ENCODE measurements at places on chromosomes 13 and 19. TPM values are rescaled to one million over a fixed set of nuclear protein-coding genes. Genes with fewer than 3 reads are reported as not detected.

GRCh38 chr19:51372021-51372648 lies 319 bp downstream of the NKG7 start:
- H3K27me3 ChIP-seq = no peaks in the 10 kb centered on the region
- H3K4me1 ChIP-seq = peaks cover 7% of the 10 kb centered on the region
- no peak overlapping the region for H3K4me3 ChIP-seq
- DNase-seq = no peak
- H3K36me3 ChIP-seq = no peaks in the 10 kb centered on the region

- no peak overlapping the region for H3K4me3 ChIP-seq
- H3K4me1 ChIP-seq = no peaks in the 10 kb centered on the region
- H3K27me3 ChIP-seq = no peaks in the 10 kb centered on the region
- DNase-seq = no peak
These were observed 151.1 kb upstream of the TSHZ3 start for GRCh38 chr19:31500197-31500830.

DNA sequence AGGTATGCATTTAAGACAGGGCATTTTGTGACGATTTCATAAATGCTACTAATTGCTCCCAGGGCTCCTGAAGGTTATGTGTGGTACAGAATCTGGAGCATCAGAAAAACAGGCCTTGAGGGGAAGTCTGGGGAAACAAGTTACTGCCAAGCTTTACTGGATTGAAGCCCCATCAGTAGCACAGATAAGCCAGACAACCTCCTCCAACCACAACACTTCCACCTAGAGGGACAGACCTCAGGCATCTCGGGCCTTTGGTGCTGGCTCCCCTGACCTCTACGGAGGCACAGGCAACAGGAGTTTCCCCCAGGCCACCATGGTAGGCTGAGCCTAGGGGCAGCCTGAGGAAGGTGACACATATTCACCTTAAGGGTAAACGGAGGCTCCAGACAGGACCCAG lies 54.1 kb downstream of the ABCC4 start:
- no peaks in the 10 kb centered on the region for H3K4me1 ChIP-seq
- H3K27me3 ChIP-seq = no peaks in the 10 kb centered on the region
- H3K4me3 ChIP-seq = no peak overlapping the region
- H3K36me3 ChIP-seq = peaks cover 9% of the 10 kb centered on the region

DNA sequence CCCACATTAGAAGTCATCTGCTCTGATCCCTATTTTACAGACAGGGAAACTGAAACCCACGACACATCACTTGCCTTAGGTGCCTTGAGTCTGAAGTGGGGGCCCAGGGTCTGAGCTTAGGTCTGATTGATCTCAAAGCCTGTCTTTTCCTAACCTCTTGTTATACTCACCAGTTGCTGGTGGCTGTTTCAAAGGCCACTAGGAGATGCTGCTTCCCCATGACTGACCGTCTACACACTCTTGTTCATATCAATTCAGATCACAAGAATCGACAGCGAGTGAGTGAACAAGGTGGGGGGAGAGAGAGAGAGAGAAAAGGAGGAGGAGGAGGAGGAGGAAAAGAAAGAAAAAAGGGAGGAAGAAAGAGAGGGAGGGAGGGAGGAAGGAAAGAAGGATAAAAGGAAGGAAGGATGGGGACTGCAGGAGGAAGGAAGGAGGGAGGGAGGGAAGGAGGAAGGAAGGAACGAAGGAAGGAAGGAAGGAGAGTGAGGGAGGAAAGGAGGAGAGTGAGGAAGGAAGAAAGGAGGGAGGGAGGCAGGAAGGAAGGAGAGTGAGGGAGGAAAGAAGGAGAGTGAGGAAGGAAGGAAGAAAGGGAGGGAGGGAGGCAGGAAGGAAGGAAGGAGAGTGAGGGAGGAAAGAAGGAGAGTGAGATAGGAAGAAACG lies 3.3 kb downstream of the OR10H1 start:
- no peaks in the 10 kb centered on the region for H3K4me1 ChIP-seq
- no peaks in the 10 kb centered on the region for H3K36me3 ChIP-seq
- no peak overlapping the region for H3K4me3 ChIP-seq
- H3K27me3 ChIP-seq = peaks cover 6% of the 10 kb centered on the region
- no peak for DNase-seq

DNA sequence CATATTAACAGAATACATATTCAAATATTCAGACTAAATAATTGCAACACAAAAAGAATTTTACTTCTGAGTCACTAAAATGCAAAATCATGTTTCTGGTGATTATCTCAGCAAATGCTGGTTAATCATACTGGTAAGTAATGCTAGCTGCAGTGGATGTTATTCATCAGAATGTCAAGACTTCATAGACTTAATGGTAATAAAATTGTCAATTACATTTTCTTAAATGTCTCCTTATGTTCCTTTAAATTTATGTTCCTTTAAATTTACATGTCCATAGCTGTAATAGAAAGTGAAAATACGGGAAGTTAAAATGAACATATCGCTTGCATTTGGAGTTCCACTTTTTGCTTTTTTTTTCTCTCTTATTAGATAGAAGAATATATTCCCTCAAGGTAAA lies 853.0 kb downstream of the SLITRK6 start:
- H3K4me1 ChIP-seq = no peaks in the 10 kb centered on the region
- H3K27me3 ChIP-seq = no peaks in the 10 kb centered on the region
- H3K4me3 ChIP-seq = no peak overlapping the region
- H3K27ac ChIP-seq = no peak overlapping the region
- no peaks in the 10 kb centered on the region for H3K36me3 ChIP-seq
- DNase-seq = no peak

DNA sequence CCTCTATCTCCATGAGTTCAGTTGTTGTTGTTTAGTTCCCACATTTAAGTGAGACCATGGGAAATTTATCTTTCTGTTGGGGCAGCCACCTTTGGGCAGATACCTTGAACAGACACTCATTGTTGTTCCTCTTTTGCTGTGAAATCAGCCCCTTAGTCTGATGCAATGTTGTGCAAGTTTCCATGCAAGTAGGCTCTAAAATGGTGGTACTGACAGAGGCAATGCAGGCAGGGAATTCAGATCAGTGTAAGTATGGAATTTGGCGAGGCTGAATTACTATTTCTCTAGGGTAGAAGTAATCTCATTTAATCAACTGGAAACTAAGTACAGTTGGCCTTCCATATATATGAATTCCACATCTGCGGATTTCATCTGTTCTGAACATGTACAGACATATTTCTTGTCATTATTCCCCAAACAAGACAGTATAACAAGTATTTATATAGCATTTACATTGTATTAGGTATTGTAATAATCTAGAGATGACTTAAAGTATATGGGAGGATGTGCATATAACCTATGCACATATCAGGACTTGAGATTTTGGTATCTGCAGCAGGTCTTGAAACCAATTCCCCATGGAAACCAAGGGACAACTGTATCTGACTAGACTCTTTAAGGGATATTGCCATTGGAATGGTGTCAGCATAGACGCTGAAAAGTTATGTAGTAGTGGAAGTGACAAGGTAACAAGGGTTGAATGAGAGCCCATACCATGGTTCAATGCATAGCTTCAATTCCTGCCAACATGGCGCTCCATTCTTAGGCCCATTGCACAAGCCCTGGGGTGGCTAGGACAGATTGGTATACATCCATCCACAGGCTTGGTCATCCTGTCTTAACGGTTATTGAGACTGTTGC lies 281.5 kb upstream of the HTR2A start:
- H3K27ac ChIP-seq = no peak overlapping the region
- no peaks in the 10 kb centered on the region for H3K4me1 ChIP-seq
- no peaks in the 10 kb centered on the region for H3K36me3 ChIP-seq
- H3K27me3 ChIP-seq = no peaks in the 10 kb centered on the region
- DNase-seq = no peak

GRCh38 chr19:4908360-4908759 lies 941 bp upstream of the UHRF1 start:
- H3K27me3 ChIP-seq = no peaks in the 10 kb centered on the region
- no peak for DNase-seq
- H3K4me1 ChIP-seq = peaks cover 25% of the 10 kb centered on the region
- H3K36me3 ChIP-seq = no peaks in the 10 kb centered on the region

GRCh38 chr13:113585896-113586295 lies 1.3 kb downstream of the TFDP1 start:
- H3K27ac ChIP-seq = no peak overlapping the region
- no peaks in the 10 kb centered on the region for H3K27me3 ChIP-seq
- no peak for DNase-seq
- H3K36me3 ChIP-seq = peaks cover 36% of the 10 kb centered on the region

DNA sequence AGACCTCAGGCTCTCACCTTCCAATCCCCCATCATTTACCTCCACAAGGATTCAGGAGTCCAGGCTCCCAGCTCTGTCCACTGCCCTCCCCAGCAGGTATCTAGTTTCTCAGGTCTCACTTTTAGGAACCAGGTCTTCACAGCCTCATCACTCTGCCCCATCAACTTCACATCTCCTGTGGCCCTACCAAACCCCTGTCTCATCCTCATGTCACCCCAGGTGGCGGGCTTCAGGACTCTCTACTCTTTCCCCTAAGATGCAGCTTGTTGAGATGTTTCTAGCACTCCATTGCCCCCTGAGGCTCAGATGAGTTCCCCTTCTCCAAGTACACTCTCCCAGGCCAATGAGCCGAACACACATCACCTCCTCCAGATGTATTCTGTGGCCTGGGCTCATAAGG lies 1.5 kb downstream of the PPFIA3 start:
- H3K4me1 ChIP-seq = peaks cover 21% of the 10 kb centered on the region
- no peak overlapping the region for H3K4me3 ChIP-seq
- H3K27ac ChIP-seq = no peak overlapping the region
- H3K36me3 ChIP-seq = peaks cover 3% of the 10 kb centered on the region
- no peak for DNase-seq

- H3K36me3 ChIP-seq = no peaks in the 10 kb centered on the region
- no peaks in the 10 kb centered on the region for H3K4me1 ChIP-seq
- no peaks in the 10 kb centered on the region for H3K27me3 ChIP-seq
- no peak for DNase-seq
- no peak overlapping the region for H3K27ac ChIP-seq
- H3K4me3 ChIP-seq = no peak overlapping the region
These were observed 85.1 kb downstream of the FNDC3A start for GRCh38 chr13:49060678-49061387.

DNA sequence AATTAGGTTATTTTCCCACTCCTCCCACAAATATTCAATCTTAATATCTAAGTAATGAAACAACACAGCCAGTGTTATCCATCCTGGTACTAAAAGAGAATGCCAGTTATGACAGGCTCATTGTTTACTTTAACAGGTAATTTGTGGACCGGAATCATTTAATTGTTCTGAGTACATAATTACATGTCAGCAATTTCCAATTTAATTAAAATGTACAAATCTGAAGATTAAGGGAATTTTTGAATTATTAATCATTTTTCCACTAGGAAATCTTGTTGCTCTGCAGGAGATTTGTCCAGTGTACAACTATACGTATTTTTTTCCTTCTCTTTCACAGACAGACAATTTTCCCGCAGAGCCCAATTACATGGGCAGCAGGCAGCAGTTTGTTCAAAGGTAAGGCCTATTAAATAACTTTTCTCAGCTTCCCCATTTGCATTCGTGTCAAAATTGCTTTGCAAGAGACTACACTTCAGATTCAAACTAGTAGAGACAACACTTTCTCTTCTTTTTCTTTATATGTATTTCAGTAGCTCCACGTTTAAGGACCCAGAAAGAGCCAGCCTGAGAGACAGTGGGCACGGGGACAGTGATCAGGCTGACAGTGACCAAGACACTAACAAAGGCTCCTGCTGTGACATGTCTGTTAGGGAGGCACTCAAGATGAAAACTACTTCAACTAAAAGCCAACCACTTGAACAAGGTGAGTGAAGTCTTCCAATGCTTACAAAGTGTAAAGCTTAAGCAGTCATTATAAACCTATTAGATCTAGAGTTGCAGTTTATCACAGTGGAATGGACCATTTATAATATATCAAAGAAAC lies 34.8 kb downstream of the PCDH17 start:
- DNase-seq = no peak
- no peaks in the 10 kb centered on the region for H3K4me1 ChIP-seq
- no peaks in the 10 kb centered on the region for H3K27me3 ChIP-seq
- H3K27ac ChIP-seq = no peak overlapping the region
- H3K4me3 ChIP-seq = no peak overlapping the region

DNA sequence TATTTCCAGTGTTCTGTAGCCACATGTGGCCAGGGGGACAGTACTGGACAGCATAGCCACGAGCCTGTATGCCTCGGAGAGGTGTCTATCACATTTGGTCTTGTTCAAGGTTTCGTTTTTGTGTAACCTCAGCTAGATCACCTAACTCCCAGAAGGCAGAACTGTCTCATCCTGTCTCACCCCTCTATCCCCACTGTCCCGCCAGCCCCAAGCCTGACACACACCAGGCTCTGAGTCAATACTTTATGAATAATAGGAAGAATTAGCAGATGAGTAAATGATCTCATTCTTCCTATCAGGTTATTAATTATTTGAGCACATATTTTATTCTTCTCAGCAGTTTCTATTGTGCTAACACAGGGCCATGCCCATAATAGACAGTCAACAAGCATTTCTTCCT lies 132.2 kb downstream of the NUFIP1 start:
- DNase-seq = no peak
- no peak overlapping the region for H3K4me3 ChIP-seq
- peaks cover 27% of the 10 kb centered on the region for H3K4me1 ChIP-seq
- no peaks in the 10 kb centered on the region for H3K27me3 ChIP-seq
- H3K27ac ChIP-seq = no peak overlapping the region
- H3K36me3 ChIP-seq = no peaks in the 10 kb centered on the region

DNA sequence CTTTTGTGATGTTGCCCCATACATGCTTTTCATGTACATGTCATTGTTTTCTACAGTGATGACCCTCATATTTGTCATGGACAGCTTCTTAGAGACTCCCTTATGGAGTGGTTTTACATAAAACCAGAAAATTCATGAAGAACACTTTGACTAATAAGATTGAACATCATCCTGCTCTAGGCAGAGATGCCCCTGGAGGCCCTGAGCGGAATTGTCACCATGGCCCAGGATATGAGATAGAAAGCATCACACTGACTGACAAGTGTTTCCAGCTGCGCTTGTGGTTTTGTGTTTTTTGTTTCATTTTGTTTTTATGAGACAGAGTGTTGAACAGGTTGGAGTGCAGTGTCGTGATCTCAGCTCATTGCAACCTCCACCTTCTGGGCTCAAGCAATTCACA lies 22.2 kb downstream of the ZNF701 start:
- DNase-seq = no peak
- no peaks in the 10 kb centered on the region for H3K4me1 ChIP-seq
- H3K36me3 ChIP-seq = peaks cover 38% of the 10 kb centered on the region
- no peak overlapping the region for H3K27ac ChIP-seq

The ZNF573 gene
- polyA plus RNA-seq = 10.6 TPM

The HCST gene
- 11.1 TPM for polyA plus RNA-seq

The CRLF1 gene
- 3.2 TPM for polyA plus RNA-seq

The SLAIN1 gene
- polyA plus RNA-seq = 9.0 TPM
